ENCODE measurements at places on chromosomes 1 and 21. TPM values are rescaled to one million over a fixed set of nuclear protein-coding genes. Genes with fewer than 3 reads are reported as not detected.
A peak's percentile ranks its signal among the peaks of the same experiment; 100 is the strongest.

S100A7 gene
- not detected for total RNA-seq

PALMD gene
- 19.2 TPM for total RNA-seq

WDR64 gene
- not detected for total RNA-seq

IGSF3 gene
- 15.3 TPM for total RNA-seq

ASAP3 gene
- 3.5 TPM for total RNA-seq

LCE3A gene
- not detected for total RNA-seq

- no peak for DNase-seq
- H3K27me3 ChIP-seq: peaks cover 72% of the 10 kb centered on the region
- no peaks in the 10 kb centered on the region for H3K36me3 ChIP-seq
- H3K4me1 ChIP-seq: peaks cover 2% of the 10 kb centered on the region
Observed at GRCh38 chr1:203171341-203172183, 4.1 kb downstream of the MYBPH start.

DNA sequence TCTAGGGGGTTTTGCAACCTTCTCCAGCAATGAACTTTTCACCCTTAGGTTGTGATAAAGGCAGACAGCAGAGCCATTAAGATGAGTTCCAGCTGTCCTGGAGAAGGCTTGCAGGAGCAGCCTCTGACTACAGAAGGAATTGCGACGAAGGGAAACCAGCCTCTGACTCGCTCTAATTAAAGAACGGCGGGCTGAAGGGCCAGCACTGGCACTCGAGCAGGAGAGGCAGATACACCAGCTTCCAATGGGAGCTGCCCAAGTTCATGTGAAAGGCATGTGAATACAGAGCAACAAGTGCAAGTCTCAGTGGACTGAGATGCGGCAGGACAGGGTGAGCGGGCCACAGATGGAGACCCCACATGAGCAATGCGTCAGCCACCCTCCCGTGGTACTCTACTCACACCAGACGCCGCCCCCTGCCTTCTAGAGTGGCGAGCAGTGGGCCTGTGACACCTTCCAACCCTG is 15.7 kb downstream of the RCC2 start:
- peaks cover 8% of the 10 kb centered on the region for H3K4me1 ChIP-seq
- peaks cover 63% of the 10 kb centered on the region for H3K36me3 ChIP-seq
- H3K27ac ChIP-seq: peak overlapping the region; percentile 18
- no peak for DNase-seq

GRCh38 chr1:13642306-13643004 is 57.5 kb upstream of the PRDM2 start:
- H3K36me3 ChIP-seq: no peaks in the 10 kb centered on the region
- no peak overlapping the region for H3K4me3 ChIP-seq
- no peaks in the 10 kb centered on the region for H3K4me1 ChIP-seq
- no peak for DNase-seq

DNA sequence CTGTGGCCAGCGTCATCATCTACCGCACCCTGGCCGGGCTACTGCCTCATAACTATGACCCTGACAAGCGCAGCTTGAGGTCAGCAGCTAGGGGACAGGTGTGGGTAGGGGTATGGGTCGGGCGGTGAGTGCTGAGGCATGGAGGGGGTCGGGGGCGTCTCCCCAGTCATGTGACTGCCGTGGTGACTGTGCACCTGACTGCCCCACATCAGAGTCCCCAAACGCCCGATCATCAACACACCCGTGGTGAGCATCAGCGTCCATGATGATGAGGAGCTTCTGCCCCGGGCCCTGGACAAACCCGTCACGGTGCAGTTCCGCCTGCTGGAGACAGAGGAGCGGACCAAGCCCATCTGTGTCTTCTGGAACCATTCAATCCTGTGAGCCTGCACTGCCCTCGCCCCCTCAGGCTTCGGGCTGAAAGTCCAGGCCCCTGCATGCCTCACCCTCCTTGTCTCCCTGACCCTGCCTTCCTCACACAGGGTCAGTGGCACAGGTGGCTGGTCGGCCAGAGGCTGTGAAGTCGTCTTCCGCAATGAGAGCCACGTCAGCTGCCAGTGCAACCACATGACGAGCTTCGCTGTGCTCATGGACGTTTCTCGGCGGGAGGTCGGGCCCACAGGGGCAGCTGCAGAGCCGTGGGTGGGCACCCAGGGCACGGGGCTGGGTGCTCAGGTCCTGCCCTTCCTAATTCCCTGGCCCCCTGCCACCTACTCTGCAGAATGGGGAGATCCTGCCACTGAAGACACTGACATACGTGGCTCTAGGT is 13.5 kb downstream of the PSRC1 start:
- H3K27ac ChIP-seq: no peak overlapping the region
- peaks cover 9% of the 10 kb centered on the region for H3K4me1 ChIP-seq

GRCh38 chr1:109786531-109787021 is 22.9 kb upstream of the EPS8L3 start:
- no peaks in the 10 kb centered on the region for H3K27me3 ChIP-seq
- peak overlapping the region; percentile 42 for H3K27ac ChIP-seq
- no peak overlapping the region for H3K4me3 ChIP-seq
- peak; percentile 38 for DNase-seq
- H3K4me1 ChIP-seq: peaks cover 50% of the 10 kb centered on the region
- H3K36me3 ChIP-seq: no peaks in the 10 kb centered on the region

DNA sequence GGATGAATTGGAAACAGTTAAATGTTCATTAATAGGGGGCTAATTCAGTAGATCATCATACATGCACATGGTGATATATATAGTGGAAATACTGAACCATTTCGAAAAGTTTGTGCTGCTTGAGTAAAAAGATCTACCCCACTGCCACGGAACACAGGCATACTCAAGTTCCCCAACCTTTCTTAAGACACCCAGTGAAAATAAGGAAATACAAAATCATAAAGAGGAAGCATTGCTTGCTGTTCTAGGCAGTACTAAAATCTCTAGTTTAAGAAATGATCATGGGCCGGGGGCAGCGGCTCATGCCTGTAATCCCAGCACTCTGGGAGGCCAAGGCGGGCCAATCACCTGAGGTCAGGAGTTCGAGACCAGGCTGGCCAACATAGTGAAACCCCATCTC is 37.6 kb upstream of the KIRREL1 start:
- peaks cover 17% of the 10 kb centered on the region for H3K27me3 ChIP-seq
- no peak for DNase-seq
- H3K36me3 ChIP-seq: no peaks in the 10 kb centered on the region
